Bone marrow (tissue), 2 donors: ENCODE measurements at places on chromosomes 6 and 20.

GRCh38 chr6:104881964-104882668, 22.4 kb upstream of the HACE1 start:
- no peak for DNase-seq

GRCh38 chr6:56148488-56149186, 98.7 kb downstream of the COL21A1 start:
- DNase-seq: no peak

DNA sequence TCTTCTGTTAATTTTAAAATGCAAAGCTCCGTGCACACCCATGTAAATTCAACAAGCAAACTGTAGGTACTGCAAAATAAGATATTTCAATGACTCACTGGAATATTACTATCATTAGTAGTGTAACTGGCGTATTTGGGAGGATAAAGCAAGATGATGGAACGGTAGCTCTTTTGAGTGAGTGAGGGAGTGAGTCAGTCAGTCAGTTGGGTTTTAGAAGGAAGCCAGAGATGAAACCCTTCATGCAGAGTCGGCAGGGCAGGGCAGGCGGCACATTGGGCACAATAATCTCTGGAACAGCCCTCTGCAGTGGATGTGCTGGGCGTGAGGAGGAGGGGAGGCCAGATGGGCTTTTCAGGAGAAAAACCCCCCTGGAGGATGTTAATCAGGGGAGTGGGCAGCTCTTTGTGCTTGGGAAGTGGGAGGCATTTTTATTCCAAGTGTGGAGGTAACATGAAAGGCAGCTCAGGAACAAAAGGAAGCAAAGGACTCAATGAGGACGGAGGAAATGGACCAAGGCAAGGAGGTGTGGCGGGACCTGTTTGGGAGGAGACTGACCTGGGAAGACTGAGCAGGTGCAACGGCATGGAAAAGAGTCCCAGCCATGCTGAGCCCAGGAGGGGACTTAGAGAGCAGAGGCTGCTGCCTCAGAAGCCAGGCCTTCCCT, 171.2 kb downstream of the ZDHHC14 start:
- no peak for DNase-seq

- DNase-seq: no peak
Observed at GRCh38 chr20:3203315-3204123, 963 bp downstream of the DDRGK1 start.
